ENCODE measurements at places on chromosomes 1 and 21. TPM values are rescaled to one million over a fixed set of nuclear protein-coding genes. Genes with fewer than 3 reads are reported as not detected.

DNA sequence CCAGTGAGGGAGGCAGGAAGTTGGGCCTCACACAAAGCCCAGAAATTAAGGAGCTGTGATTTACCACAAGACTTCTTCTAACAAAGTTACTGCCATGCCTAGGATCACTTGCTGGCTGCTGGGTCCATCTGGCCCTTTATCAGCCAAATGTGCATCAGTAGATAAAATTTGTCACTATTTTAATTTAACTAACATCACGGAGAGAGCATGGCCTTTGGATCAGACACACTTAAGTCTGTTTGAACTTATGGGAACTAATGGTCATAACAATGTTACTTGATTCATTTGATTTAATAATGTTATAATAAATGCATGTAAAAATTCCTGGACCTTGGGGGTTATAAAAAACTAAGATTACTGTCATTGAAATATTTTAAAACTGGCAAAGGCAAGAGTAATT lies 67.2 kb upstream of the CCDC190 start:
- DNase-seq, result no peak

TCHH gene
- not detected for total RNA-seq

DNA sequence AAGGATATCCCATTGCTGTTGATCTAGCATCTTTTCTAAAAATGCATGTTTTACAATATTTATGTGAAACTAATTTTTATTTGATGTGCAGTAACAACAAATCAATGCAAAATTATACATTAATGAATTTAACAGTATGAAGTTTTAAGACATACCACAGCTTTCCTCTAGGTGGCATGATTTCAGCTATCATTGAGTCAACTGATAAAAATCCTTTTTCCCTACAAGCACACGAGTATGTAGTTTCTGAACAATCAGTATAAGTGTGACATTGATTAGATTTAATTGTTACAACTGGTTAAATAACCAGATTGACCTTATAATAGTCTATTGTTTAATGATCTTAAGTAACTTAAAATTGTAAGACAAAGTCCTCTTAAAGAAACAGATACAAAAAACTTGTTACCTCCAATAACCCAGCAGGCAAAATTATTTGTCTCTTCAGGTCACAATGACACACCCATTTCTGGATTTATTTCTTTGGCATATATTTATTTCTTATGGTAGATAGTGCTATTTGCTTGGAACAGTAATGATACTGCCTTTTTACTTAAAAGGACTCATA lies 5.8 kb upstream of the TGFB2 start:
- no peak for DNase-seq

DNA sequence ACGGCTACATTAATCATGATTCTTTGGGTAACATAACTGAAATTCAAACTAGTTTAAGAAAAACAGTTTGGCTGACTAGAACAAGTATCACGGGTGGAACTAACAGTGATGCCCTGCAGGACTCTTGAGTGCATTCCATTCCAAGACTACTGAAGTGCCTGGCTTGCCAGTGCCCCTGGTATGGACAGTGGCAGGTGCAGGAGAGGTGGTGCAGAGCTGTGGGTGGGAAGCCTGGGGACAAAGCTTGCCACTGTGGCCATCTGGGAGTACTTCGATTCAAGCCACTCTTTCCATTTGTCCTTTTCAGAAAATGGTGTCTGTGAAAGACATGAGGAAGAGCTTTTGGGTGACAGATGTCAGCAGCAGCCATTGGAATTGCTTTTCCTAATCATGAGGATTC lies 166.5 kb downstream of the RRAGC start:
- DNase-seq, result no peak

CR1 gene
- 8.0 TPM for total RNA-seq

- no peak for DNase-seq
Observed at GRCh38 chr1:24149866-24150233, 6.9 kb upstream of the IL22RA1 start.

- DNase-seq, result no peak
Observed at GRCh38 chr1:230745071-230745470, 2.1 kb upstream of the CAPN9 start.

PGLYRP3 gene
- not detected for total RNA-seq

GRCh38 chr1:9294405-9294773 lies 1.7 kb downstream of the SPSB1 start:
- DNase-seq, result no peak

- DNase-seq, result no peak
Observed at GRCh38 chr1:94983171-94983739, 56.3 kb upstream of the CNN3 start.

DNA sequence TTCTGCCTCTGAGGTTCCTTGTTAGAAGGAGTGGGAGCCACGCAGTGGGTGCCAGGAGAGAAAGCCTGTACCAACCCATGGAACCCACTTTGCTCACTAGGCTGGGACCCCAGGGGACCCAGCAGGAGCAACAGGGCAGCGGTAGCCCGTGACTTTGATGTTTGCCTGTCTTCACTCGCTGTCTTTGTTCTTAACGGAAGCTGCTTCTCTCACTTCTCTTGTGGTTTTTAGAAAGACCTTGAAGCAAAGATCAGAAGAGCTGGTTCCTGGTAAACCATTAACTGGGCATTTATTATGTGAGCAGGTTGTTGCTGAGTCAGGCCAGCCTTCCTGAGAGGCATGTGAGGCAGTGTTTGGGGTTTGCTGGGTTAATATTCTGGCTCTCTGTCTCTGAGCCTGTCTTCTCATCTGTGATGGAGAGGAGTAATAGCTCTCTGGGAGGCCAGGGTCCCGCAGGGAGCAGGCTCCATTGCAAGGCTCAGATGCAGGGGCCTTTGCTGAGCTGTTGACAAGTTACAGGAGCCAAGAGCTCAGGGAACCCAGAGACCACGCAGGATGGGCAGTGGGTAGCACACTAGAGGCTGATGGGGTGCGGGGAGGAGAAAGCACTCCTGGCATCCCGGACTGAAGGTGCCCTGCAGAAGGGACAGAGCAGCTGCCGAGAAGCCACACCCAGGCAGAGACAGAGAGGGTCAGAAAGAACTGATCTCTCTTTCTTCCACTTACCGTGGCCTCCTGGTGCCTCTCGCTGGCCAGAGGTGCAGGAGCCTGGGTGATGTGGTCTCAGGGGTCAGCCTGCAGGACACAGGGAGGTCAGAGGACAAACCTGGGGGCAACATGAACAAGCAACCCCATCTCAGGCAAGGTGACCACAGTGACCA lies 367.5 kb upstream of the C1orf174 start:
- DNase-seq, result no peak

SLC2A5 gene
- not detected for total RNA-seq

GRCh38 chr1:95325349-95325748 lies 91.3 kb downstream of the RWDD3 start:
- no peak for DNase-seq

RNU1-3 gene
- 3,774 TPM for total RNA-seq

BCL10 gene
- 51.7 TPM for total RNA-seq

- no peak for DNase-seq
Observed at GRCh38 chr1:168291222-168291837, 10.7 kb downstream of the TBX19 start.

ST6GALNAC5 gene
- total RNA-seq, result not detected

ARID4B gene
- total RNA-seq, result 156 TPM

DNA sequence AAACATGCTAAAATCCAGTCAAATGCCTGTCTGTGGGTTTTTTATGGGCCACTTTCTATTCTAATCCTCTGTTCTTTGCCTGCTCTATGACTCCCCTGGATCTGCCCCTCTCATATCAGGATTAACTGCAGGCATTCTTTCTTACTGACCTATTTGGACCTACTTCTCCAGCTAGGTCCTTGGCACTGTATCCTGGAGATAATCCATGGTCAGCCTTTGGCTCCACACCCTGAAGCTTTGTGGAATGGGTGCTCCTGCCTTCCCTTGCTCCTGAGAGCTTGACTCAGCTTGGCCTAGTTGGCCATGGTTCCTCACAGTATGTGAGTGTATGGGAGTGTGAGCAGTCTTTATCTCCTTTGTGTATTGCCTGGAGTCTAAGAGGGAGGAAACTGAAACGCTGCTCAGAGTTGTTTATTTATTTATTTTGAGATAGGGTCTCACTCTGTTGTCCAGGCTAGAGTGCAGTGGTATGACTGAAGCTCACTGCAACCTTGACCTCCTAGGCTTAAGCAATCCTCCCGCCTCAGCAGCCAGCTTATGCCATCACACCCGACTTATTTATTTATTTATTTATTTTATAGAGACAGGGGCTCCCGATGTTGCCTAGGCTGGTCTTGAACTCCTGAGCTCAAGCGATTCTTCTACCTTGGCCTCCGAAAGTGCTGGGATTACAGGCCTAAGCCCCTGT lies 28.7 kb upstream of the CDC14A start:
- DNase-seq, result no peak

GRCh38 chr1:183124259-183124658 lies 61.8 kb upstream of the LAMC2 start:
- DNase-seq, result no peak

DNA sequence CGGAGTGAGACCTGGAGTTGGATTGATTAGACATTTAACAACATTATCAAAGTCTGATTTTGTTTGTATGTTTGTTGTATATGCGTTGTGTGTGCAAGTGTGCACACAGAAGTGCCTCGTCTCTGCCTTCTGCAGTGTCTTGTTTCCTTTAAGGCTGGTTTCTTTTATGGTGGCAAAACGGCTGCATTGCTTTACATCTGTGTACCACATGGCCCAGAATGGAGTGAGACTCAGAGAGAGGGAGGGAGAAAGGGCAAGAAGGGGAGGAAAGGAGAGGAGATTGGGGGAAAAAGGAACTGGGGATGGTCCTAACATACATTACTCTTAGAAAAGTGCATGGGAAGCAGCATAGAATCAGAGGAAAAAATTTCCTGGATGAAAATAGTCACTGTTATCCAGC lies 99.7 kb upstream of the WLS start:
- DNase-seq, result no peak

CR1L gene
- not detected for total RNA-seq

DNA sequence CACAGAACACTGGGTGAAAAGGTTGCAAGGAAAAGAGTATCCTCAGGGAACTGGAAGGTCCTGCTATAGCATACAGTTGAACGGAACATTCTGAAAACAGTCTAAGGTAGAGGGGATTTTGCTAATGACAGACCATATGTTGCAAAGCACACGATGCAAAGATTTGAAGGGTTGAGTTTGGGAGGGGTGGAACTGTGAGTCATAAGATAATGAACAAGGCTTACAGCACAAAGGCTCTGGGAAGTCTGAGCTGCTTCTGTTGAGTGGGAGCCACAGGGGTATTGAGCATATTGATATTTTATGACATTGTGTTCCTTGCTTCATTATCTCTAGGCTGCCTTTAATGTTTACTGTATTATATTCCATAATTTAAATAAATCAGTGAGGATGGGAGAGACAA lies 104.9 kb downstream of the PLPPR4 start:
- DNase-seq, result no peak

- no peak for DNase-seq
Observed at GRCh38 chr1:110286564-110286963, 52.6 kb upstream of the RBM15 start.

LENEP gene
- not detected for total RNA-seq

- no peak for DNase-seq
Observed at GRCh38 chr1:172779491-172779890, 120.6 kb downstream of the FASLG start.

DNA sequence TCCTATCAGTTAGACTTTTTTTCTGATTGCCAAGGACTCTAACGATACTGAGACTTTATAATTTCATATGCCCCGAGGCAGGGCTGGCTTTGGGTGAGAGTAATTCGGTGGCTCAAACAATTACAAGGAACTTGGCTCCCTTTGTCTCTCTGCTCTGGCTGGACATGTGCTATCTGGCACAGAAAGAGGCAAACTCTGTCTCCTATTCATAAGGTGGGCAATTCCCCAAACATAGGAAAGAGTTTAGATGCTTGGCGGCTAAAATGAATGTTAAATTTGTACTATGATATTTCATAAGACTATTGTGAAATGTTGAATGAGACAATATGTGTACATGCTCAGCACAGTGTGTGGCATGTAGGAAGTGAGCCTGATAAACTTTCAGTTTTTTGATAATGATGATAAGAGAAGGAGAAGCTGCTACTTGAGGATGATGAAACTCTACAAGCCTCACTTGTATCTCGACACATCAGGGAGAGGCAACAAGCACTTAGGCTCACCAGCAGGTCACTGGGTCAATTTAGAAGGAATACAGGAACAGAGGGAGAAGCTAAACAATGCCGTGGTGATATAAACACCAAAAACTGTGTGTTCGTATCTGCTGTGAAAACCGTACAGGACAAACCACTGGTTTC lies 12.6 kb upstream of the NTPCR start:
- DNase-seq, result no peak

SPRR2E gene
- not detected for total RNA-seq

RGSL1 gene
- total RNA-seq, result not detected

S100A14 gene
- not detected for total RNA-seq

- no peak for DNase-seq
Observed at GRCh38 chr1:33344896-33345560, 24.1 kb upstream of the A3GALT2 start.

SLC35F3 gene
- total RNA-seq, result not detected

- no peak for DNase-seq
Observed at GRCh38 chr1:60054374-60054773, 19.2 kb downstream of the C1orf87 start.

- DNase-seq, result no peak
Observed at GRCh38 chr1:209218113-209218512, 365.4 kb upstream of the CAMK1G start.

DNA sequence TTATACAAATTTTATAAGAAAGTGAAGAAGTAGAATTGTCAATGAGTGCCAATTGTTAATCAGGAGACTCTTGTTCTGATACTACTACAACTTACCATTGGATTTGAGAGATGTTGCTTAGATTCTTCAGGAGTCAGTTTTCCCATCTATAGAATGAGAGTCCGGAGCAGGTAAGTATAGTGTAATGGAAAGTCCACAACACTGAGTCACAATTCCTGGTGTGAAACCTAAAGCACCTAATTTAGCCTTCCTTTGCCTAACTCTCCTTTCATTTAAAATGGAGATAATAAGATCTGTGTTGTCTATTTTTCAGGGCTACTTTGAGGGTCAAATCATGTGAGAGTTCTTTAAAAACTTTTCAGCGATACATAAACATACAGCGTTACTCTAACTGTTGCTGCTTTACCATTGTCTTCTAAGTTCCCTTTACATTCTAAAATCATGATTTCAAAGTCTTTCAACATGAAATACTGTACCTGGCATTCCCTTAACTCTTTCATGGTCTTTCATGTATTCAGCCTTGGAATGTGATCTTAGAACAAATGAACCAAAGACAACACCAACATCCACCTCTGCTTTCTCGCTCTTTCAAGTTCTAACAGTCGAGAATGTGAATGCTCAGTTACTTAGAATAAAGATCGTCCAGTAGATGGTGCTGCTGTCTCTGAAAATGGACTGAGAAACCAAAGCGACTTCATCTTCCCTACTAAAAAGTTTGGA lies 90.9 kb downstream of the SLC30A10 start:
- DNase-seq, result no peak
